ENCODE measurements at places on chromosomes 6 and 20.

- DNase-seq: no peak
Measured at GRCh38 chr6:155247618-155248007, 16.2 kb upstream of the CLDN20 start.

DNA sequence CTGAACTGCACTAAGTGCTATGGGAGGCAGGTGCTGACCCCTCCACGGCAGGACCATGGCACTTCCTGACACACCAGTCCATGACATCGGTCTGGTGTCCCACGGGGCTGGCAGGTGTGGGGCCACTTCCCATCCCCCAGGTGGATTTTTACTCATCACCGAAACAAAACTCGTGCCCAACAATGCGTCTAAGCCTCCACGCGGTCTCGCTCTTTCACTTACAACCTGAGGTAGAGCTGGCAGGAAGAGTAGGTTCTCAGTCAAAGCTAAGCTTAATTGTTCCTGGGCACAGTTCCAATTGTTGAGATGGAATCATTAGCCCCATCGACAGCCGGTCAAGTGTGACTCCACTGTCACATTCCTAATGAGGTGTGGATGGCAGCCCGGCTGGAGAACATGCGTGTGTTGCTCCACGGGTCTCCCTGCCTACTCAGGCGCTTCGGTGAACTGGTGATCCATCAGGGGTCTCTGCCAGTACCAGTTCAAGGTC is 125.7 kb downstream of the SLC23A2 start:
- no peak for DNase-seq

- DNase-seq: no peak
Measured at GRCh38 chr6:139144490-139145085, 9.7 kb downstream of the HECA start.

DNA sequence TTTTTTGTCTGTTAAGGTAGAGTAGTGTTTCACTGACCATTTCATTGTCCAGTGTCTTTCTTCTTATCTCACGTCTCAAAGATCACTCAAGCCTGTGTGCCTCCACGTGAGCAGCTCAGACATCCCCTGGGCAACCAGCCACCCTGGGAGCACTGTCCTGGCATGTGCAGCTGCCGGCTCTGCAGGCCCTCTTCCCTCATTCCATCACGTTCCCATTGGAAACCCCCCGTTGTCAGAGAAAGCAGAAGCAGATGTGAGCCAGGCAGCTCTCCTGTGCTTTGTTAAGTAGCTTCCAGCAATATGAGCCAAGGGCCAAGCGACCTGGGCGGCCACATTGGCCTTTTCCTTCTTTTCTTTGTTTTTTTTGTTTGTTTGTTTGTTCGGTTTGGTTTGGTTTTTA is 233.2 kb upstream of the SYNDIG1 start:
- no peak for DNase-seq

DNA sequence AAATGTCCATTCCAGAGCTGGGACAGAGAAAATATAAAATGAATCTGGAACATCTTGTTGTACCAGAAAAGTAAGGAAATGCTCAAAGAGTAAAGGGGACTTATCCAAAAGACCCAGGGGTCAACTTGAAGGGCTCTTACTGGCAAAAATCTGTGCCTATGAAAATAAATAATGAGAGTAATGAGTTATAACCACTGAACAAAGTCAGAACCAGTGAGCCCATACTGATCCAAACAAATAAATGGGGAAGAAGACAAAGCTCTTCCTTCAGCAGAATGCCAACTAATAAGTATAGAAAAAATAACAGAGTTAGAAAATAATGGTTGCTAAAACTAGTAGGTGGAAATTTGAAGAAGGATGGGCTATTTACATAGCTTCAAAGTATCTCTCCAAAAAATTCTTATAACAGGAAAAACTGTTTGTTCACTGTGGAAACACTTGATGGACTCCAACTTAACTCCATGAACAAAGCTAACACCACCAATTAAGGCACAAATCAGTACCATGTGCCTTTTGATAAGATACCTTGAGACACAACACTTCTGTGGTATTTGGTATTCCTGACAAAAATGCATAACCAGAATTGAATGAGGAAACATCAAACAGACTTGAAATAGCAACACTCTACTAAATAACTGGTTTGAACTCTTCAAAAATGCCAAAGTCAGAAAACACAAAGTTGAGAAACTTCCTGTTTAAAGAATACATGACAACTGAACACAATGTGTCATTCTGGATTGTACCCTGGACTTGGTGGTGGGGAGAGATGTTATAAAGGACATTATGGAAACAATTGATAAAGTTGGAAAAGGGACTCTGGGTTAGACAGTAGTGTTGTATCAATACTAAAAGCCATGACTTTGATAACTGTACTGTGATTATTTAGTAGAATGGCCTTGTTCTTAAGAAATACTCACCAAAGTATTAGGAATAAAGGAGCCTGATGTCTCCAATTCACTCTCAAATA is 197.5 kb downstream of the ISM1 start:
- DNase-seq: no peak

GRCh38 chr6:155708100-155708499 is 252.5 kb upstream of the NOX3 start:
- no peak for DNase-seq

DNA sequence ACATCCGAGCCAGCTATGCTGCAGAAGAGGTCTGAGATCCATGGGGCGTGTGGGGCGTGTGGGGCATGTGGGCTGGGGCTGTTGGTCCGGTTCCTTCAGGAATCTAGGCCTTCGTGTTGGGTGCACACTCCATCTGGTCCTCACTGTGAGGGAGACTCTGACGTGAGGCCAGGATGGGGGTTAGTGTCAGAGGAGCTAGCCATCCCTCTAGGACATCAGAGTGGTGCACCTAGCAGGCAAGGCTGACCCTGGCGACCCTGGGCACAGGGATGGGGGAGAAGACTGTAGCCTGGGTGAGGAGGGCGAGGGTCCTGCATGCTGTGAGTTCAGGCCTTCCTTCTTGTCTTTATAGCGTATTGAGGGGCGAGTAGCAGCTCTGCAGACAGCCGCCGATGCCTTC is 8.7 kb upstream of the PTPRA start:
- DNase-seq: no peak

- DNase-seq: no peak
Measured at GRCh38 chr6:24223115-24223919, 97.3 kb downstream of the NRSN1 start.

DNA sequence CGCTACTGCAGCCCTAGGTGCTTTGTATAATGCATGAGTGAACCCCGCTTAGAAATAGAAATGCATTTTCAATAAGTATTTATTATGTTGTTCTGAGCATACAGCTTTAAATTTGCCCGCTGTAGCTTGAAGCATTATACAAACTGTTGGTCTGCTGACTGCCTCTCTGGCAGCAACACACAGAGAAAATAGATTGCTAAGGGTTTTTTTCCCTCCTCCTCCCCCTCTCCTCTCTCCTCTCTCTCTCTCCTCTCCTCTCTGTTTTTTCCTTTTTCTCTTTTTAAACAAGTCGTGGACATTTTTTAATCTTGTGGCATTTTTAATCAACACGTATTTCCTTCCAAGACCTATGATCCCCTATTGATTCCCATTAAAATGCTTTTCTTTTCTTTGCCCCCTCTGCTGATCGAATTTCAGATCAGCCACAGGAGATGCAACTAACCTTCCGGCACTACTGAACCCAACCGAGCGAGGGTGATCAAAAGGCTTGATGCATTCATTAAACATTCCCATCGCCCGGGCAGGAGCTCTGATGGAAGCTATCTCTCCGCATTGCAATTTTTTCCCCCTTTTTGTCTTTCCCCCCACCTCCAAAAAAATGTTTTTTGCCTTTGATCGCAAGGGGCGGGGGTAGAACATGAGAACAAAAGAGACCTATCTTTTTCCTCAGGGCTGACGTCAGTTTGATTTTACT is 90.7 kb upstream of the ARID1B start:
- peak; percentile 86 for DNase-seq

GRCh38 chr6:119673741-119674140 is 324.2 kb upstream of the MAN1A1 start:
- DNase-seq: no peak

GRCh38 chr20:50861012-50861411 is 66.2 kb downstream of the BCAS4 start:
- DNase-seq: no peak

DNA sequence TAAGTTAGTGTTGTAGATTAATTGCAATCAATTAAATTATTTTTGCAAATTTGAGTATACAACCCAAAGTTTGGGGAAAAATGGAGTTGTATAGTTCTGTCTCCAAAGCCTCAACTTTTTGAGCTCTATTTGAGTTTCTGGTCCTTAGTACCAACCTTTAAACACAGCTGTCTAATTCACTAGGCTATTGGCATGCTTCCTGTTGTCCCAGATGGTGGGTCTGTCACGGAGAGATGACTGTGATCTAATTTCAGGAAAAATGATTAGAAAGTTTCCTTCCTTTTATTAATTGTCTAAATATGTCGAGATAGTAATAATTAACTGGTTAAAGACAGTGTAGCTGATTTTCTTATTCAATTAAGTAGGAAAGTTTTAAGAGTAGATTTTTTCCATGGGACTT is 109.6 kb downstream of the SCAF8 start:
- no peak for DNase-seq

DNA sequence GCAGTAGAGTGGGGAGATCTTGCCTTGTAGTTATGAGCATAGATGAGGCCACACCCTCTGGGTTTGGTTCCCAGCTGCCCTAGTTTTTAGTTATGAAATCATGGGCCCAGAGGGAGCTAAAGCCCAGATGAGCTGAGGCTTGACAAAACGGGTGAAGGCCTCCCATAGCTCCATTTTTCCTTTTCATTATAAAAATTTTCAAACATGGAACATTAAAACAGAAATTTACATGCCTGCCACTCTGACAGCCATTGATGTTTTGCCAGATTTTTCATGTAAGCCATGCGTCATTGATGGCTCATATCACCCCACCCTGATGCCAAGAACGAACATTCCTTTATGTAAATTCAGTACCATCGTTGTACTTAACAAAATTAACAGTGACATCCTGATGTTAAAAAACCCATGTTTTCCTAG is 67.9 kb downstream of the IGF2R start:
- DNase-seq: no peak

GRCh38 chr20:62299666-62300236 is 3.0 kb upstream of the ADRM1 start:
- no peak for DNase-seq

DNA sequence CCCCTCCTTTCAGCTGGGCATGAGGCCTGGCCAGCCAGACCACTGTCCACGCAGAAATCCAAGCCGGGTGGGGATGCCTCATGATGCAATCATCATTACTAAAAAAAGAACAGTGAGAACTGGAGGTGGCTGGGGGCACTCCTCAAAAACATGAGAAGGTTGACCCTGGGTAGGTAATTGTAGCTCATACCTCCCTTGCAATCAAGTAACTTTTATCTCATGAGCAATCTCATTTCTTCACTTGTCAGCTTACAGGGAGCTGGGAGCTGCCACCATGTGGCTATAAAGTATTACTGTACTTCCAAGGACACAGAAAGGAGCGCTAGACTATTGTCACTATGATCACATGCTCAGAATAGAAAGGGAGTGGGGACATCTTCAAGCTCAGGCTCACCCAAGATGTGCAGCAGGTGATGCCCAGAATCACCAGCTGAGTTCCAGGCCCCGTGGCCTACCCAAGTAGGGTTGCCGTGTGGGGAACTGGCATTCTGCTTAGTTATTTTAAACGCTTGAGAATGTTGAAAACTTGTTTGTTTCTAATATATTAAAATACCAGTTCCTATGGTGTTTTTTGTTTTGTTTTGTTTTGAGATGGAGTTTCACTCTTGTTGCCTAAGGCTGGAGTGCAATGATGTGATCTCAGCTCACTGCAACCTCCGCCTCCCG is 3.0 kb upstream of the CDH26 start:
- peak; percentile 78 for DNase-seq

- no peak for DNase-seq
Measured at GRCh38 chr20:60097285-60097684, 139.1 kb downstream of the CDH26 start.

DNA sequence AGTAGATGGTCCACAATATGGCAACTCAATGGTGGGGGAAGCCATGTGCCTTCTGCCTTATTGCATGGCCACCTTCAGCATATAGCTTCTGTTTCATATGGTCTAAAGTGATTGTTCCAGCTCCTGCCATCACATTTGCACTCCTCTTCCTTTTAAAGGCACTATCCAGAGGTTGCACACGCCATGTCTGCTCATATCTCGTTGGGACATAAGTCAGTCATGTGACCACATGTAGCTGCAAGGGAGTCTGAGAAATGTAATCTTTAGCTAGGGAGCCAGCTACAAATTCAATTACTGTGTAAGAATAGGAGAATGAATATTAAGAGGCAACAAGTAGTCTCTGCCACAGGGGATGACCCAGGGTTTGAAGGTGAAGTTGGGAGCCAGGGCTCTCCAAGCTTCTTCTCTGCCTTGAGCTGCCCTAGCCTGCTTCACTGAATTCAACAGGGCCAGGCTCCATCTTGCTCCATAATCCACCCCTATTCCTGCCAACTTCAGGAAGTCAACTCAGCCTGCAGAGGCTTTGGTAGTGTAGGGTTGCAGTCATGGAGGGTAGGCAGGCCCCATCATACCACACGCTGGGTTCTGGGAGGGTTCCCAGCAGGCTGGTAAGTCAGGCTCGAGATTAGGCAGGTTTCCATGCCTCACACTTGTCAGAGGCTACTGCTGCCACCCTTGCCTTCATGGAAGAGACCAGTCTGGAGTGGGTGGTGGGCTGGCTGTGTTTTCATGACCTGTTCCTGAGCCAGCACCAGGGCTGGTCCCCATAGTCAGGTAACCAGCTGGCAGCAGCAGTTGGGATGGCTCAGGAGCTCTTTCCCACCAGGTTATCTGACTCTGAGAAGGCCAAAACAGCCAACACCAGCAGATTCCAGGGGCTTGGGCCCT is 56.7 kb upstream of the SAYSD1 start:
- DNase-seq: no peak

DNA sequence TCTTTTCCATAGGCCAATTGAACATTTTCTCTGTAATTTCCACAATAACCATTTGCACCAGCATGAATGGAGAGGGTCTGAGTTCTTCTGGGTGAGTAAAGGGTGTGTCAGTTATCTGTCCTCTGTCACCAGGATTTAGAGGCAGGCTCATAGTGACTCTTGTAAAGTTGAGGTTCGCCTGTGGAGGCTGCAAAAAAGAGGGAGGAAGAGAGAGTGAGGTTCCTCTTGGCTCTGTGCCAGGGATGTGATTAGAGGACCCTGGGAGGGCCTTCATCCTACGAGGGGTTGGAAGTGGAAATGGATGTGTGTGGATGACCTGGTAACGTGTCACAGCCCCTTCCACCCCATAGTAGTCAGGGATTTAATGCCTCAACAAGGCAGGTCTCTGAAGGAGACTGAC is 242.0 kb downstream of the ESR1 start:
- DNase-seq: no peak

GRCh38 chr20:48489046-48489463 is 338.7 kb downstream of the PREX1 start:
- no peak for DNase-seq

Data from hippocampal formation (tissue), 2 donors.